ENCODE measurements at places on chromosomes 7 and 10.

DNA sequence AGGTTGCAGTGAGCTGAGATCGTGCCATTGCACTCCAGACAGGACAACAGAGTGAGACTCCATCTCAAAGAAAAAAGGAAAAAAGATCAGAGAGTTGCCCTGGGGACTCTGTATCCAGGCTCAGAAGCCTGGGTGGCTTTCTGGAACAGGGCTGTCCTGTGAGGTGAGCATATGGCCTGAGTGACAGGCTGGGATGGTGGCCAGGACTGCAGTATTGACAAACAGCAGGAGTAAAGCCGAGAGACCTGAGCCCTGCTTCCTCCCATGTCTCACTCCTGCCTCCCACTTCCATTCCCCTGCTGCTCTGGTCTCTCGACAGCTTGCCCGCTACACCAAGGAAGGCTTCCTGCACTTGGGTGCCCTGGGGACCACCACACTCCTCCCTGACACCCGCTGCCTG is 578.5 kb downstream of the GALNT17 start:
- DNase-seq = no peak

DNA sequence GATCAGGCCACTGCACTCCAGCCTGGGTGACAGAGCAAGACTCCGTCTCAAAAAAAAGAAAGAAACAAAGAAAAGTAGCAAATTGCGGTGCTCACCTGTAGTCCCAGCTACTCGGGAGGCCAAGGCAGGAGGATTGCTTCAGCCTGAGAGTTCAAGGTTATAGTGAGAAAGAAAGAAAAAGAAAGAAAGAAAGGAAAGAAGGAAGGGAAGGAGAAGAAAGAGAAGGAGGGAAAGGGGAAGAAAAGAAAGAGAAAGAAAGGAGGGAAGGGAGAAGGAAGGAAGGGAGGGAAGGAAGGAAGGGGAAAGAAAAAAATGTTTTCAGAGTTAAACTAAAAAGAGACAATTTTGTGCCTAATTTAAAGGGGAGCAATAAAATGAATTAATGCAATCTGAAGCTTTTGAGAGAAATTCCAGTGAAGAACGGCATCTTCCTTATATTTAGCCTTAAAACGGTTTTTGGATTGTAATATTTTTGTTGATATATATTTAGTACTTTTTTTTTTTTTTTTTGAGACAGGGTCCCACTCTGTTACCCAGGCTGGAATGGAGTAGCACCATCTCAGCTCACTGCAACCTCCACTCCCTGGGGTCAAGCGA is 47.4 kb upstream of the RSBN1L start:
- DNase-seq = no peak

- no peak for DNase-seq
These were observed 1.7 kb downstream of the RALA start for GRCh38 chr7:39624935-39625694.

DNA sequence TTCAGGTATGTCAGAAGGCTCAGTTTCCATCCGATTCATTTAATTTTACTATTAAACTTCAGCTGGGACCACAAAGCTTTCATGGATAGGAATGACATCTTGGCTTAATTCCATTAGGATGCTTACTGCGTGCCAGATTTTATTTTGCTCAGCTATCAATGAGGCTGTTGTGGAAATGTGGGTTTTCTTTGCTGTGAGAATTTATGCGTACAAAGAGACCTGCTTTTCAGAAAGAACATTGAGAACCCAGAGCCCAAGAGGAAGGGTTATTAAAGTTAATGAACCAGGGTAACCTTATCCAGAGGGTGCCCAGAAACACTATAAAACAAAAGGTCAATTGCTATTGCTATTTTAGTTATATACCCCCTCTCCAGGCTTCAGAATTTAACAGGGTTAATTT is 98.3 kb downstream of the MKLN1 start:
- DNase-seq = no peak

DNA sequence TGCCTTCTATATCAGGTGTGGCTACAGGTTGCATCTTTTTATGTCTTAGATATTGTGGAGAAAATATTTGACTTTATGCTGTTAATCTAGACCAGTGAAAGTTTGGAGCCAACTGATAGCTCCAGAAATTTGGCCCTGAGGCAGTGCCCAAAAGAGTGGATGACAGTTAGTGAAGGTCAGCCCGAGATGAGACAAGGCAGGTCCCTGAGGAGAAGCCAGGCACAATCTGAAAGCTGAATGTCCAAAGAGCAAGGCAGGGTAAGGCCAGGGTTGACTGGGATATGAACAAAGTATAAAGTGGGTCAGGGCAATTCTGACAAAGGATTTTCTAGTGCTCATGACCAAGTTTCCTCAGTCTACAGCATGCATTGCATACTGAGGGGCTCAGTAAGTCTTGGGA is 661.9 kb downstream of the SUGCT start:
- DNase-seq = no peak

- no peak for DNase-seq
These were observed 368.9 kb downstream of the SORCS1 start for GRCh38 chr10:106795619-106796018.

- no peak for DNase-seq
These were observed 162.9 kb downstream of the ZNF33B start for GRCh38 chr10:42475168-42476098.

- DNase-seq = no peak
These were observed 169.2 kb downstream of the SUGCT start for GRCh38 chr7:40303996-40304395.

- DNase-seq = no peak
These were observed 68.9 kb upstream of the ADO start for GRCh38 chr10:62735464-62736167.

DNA sequence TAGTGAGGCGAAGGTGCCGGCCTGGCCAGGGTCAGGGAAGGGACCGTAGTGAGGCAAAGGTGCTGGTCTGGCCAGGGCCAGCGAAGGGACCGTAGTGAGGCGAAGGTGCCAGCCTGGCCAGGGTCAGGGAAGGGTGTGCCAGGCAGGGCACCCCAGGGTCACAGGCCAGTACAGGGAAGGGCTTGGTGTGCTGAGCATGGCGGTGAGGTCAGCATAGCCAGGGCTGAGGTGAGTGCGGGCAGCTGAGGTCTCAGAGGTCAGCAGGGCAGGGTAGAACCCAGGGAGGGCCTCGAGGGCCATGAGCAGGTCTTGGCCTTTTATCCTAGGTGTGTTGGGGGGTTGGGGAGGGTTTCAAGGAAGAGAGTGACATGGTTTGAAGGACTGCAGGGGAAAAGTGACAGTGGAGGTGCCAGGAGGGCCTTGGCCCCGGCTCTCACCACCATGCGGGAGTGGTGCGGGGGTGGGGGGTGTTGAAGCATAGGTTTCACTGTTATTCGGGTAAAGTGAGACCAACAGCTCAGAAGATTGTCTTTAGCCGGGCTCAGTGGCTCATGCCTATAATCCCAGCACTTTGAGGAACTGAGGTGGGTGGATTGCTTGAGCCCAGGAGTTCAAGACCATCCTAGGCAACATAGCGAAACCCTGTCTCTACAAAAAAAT is 93.3 kb downstream of the CHST15 start:
- no peak for DNase-seq

GRCh38 chr10:62036186-62037081 is 134.9 kb downstream of the ARID5B start:
- DNase-seq = no peak

GRCh38 chr7:30562909-30563308 is 31.8 kb upstream of the GARS1 start:
- no peak for DNase-seq

DNA sequence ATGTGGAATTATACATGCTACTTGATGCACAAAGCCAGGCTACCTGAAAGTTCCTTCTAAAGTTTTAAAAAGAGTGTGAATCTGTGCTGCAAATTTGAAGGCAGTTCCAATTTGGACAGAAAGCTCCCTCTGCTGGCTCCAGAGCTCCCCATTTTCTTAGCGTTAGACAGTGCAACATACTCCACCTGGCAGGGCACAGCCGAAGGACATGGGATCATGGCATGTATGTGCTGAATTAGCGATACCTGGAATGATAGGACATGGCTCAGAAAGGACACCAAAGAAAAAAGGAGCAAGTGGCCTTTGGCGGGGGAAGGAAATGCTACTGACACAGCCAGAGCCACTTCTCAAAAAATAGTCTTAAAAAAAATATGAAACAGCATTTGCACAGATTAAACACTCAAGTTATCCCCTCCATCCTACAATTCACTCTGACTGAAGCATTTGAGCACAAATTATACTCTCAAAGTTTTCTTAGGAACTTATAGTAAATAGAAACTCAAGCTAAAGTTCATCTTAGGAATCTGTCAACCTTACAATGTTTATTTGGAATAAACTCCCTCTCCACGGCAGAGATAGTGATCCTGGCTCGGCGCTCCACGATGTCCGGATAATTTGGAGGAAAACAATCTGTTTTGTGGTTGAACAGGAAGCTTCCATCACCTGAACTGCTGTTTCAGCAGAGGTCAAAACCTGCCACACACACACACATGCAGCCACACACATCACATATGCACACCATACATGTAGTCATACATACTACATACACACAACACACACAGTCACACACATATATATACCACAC is 80.0 kb downstream of the C7orf25 start:
- no peak for DNase-seq

DNA sequence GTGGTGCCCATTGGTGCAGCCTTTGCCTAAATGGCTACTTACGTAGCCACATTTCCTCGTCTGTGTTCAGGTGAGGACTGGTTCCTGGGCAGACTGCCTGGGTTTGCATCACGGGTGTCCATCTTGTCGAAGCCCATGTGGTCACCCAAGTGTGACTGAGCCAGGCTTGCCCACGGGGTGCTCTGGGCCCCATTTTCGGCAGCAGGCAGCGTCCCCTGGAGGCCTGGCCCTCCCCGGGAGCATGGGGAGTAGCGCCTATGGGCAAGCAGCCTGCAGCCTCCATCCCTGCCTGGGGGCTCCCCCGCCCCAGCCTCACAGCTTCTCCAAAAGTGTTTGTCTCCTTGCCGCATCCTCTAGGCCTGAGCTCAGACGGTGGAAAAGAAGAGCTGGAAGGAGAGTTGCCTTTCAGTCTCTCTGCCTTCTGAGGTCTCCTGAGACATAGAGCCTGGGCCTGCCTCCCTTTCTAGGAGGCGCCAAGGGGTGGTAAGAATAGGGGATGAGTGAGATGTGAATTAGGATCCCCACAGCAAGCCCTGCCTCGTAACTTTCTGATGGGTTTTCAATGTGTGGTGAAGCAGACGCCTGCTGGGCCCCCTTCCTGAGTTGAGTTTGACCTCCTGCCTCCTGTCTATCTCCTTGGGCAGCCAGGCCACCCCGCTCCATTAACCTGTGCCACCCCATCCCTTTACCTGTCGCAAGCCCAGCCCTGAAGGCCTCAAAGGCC is 42.7 kb downstream of the HTRA1 start:
- DNase-seq = no peak

GRCh38 chr7:157337316-157338149 is 729 bp downstream of the DNAJB6 start:
- peak; percentile 24 for DNase-seq

DNA sequence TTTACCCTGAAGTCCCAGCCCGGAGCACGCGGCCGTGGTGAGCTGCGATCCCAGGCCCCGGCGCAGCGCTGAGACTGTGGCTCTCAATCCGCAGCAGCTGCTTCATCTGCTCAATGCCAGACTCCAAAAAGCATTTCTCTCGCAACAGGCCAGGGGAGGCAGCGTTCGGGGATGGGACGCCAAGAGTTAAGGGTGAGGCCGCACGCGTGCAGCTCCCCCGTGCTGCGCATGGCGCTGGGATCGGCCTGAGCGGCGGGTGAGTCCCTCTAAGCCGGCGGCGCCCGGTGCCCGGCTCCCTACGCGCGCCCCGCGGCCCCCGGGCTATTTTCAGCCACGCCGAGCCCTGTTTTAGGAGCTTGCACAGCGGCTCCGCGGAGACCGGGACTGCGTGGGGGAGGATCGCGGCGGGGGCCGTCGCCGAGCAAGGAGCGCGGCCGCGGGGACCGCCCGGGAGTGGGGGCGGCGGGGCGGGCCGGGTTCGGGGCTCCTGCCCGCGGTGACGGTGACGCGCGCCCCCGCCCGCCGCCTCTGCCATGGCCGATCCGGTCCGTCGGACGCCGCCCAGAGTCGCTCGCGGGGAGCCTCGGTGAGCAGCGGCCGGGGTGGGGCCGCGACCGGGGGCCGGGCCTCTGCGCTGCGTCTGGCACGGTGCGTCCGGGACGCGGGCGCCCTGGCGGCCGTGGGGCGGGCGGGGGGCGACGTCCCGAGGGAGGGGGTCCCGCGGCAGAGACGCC is 29.4 kb upstream of the JAKMIP3 start:
- no peak for DNase-seq

DNA sequence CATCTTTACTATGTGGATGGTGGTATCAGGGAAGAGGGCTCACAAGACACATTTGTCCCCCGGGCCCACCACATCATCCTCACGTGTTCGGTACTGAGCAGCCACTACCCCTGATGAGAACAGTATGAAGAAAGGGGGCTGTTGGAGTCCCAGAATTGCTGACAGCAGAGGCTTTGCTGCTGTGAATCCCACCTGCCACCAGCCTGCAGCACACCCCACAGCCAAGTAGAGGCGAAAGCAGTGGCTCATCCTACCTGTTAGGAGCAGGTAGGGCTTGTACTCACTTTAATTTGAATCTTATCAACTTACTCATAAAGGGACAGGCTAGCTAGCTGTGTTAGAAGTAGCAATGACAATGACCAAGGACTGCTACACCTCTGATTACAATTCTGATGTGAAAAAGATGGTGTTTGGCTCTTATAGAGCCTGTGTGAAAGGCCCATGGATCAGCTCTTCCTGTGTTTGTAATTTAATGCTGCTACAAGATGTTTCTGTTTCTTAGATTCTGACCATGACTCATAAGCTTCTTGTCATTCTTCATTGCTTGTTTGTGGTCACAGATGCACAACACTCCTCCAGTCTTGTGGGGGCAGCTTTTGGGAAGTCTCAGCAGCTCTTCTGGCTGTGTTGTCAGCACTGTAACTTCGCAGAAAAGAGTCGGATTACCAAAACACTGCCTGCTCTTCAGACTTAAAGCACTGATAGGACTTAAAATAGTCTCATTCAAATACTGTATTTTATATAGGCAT is 9.1 kb upstream of the CSGALNACT2 start:
- no peak for DNase-seq
